Stimulated activated CD8-positive, alpha-beta memory T cell treated with anti-CD3 and anti-CD28 coated beads, Interleukin-4, amount 100 ng/mL, for 48 hours (primary cell): ENCODE measurements at places on chromosomes 2 and 18.
A peak's percentile ranks its signal among the peaks of the same experiment; 100 is the strongest.

GRCh38 chr18:54031243-54031642, 193.2 kb downstream of the MBD2 start:
- DNase-seq: no peak

GRCh38 chr2:6657136-6657535, 208.6 kb downstream of the CMPK2 start:
- no peak for DNase-seq

DNA sequence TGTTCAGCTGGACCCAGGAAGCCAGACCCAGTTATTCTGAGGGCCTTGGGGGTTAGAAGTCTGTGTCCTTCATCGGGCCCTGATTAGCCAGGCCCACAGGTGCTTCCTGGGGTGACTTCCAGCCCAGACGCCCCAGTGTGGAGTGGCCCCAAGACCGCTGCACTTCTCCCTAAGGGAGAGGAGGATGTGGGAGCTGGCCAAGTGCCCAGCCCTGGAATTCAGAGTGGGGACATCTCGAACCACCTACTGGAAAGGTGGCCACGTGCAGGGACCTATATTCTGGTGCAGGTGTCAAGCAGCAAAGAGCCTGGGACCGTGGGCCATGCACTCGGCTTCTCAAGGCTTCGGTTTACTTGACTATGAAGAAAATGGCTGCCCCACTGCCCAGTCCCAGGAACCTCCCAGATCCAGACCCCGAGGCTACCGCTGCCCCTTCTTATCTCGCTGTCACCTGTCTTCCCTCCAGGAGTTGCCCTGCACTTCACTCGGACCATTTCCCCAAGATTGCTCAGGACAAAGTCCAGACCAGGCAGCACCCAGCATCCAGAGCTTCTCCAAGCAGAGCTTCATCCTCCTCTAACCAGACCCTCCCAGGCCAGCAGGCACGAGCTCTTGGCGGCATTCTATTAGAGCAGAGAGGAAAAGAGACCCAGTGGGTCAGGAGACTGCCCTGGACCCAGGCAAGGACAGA, 142.8 kb upstream of the ID2 start:
- DNase-seq: no peak

DNA sequence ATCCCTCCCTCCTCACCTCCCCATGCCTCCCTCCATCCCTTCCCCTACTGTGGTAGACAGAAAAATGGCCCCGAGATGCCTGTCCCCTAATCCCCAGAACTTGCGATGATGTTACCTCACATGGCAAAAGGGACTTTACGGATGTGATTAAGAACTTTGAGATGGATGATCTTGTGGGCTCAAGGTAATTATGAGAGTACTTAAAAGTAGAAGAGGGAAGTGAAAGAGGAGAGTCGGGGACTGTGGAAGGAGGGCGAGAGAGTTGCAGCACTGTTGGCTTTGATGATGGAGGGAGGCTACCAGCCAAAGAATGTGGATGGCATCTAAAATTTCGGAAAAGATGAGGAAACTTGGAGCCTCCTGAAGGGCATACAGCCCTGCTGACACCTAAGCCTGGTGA, 66.5 kb downstream of the AGAP1 start:
- no peak for DNase-seq

GRCh38 chr2:132577686-132578085, 92.3 kb downstream of the LYPD1 start:
- DNase-seq: no peak

- peak; percentile 72 for DNase-seq
Measured at GRCh38 chr18:77124452-77124922, 8.1 kb downstream of the MBP start.
